A172 (cell line): ENCODE measurements at places on chromosomes 11 and 22.

DNA sequence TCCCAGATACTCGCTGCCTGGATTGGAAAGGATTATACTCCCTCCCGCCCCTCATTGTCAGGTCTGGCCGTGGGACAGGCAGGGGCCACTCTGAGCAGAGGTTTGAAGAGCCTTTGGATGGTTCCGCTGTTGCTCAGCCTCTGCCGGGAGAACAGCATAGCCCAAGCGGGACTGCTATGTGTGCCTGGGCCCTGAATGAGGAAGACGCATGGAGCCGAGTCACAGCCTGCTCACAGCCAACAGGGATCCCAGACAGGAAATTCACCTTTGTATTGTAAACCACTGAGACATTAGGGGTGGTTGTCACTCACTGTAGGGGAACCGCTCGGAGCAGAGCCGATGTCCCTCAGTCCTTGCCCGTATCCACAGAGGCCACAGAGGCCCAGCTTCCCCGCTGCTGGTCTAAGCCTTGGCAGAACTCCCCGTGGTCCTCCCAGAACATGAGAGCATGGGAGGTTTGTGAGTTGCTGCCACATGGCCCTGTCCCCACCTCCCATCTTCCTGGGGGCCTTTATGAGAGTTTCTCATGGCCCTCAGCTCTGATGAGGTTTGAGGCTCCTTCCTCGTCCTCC, 10.7 kb upstream of the FAM118A start:
- DNase-seq = no peak

GRCh38 chr22:27128461-27129085, 471.2 kb downstream of the MIAT start:
- DNase-seq = no peak

GRCh38 chr22:43462701-43463100, 50.9 kb downstream of the MPPED1 start:
- no peak for DNase-seq

DNA sequence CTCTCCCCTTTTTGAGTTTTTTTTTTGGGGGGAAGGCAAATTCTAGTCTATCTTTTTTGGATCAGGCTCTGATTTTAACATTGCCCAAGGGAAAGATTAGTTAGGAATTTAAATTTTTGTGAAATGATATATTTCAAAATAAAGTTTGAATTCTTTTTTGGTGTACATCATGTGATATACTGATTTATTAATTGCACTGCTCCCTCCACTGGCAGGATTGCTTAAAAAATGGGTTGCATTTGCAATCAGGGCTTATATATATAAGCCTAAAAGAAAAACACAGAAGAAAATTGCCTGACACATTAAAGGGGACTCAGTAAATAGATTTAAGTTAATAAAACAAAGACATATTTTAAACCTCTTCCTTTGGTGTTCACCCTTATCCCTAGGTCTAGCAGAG, 1.2 kb downstream of the DYNC2H1 start:
- DNase-seq = no peak

DNA sequence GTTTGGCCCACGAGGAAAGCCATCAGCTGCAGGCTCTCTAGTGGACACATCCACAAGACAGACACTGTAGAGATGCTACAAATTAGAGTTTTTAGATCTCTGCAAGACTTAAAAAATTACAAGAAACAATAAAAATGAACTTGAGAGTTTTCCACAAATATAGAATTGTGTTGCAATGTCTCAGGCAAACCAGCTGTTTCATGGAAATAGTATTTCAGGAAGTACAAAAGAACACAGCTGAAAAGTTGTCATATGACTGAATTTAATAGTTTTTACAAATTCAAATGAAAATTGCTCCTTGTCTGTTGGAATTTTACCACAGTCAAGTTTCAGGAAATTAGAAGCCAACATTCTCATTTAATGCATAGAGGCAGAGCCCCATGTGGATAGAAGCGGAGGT, 184.5 kb upstream of the PITPNB start:
- no peak for DNase-seq

DNA sequence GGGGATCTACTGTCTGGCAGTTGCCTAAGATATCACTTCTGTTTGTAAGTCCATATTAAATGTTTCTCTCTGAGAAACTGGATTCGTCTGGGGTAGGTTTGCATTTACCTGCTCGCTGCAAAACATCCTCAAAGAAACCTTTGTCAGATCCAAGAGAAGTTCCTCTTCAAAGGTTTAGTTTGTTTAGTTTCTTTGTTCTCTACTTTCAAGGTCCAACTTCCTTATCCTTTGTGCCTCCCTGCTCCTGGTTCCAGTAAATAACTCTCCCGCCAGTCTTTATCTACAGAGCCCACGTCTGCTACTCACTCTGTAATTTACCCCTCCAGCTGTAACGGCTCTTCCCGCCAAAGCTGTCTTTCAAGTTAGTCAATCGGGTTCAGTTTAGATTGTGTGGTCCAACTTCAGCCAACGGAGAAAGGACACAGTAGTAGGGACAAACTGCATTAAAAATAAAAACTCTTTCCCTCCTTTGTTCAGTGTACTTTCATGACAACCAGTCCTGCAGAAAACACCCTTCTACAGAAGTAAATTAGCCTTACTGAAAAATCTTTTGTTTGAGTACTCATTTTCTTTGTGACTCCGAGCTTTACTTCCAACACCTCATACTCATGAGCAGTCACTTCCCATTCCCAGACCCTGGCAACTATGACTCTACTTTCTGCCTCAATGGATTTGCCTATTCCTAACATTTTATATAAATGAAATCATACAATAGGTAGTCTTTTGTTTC, 41.0 kb downstream of the TMPRSS5 start:
- no peak for DNase-seq

DNA sequence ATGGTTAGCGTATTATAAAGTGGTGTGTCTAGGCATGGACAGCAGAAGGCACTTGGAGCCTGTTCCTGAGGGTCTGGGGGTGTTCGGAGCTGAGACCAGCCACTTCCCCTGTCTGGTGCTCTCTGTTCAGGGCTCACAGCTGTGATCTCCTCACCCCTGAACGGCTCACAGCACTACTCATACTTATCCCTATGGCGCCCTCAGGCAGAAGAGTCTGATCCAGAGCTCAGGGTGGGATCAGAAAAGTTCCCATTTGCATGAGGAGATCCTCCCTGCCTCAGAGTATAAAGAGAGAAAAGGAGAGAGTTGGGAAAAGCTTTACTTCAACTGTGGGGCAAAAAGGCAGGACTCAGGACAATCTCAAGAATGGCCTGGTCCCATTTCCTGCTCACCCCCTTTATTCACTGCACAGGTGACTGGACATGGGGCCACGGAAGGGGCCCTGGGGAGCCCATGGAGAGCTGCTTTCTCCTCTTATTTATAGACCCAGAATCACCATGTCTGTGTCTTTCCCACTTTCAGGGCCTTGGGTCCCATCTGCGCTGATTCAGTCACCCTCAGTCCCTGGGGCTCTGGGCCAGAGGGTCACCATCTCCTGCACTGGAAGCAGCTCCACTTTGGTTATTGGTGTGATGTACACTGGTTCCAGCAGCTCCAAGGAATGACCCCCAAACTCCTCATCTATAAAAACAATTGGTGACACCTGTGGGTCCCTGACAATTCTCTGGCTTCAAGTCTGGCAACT, 97.0 kb upstream of the TOP3B start:
- DNase-seq = no peak

DNA sequence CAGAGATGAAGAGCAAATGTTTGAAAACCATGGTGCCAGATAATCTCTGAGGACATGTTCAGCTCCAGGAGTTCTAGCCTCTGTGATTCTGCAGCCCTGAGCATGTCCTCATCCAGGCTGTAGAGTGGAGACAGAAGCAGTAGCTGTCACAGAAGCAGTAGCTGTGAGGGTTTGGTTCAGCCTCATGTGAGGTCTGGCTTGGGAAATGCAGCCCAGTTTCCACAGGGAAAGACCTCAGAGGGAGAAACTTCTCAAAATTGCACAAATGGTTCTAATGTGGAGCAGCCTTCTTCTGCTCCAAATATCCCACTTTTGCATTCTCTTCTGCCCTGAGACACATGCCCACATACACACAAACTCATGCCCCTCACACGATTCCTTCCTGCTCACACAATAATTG, 48.4 kb downstream of the DBX1 start:
- no peak for DNase-seq

DNA sequence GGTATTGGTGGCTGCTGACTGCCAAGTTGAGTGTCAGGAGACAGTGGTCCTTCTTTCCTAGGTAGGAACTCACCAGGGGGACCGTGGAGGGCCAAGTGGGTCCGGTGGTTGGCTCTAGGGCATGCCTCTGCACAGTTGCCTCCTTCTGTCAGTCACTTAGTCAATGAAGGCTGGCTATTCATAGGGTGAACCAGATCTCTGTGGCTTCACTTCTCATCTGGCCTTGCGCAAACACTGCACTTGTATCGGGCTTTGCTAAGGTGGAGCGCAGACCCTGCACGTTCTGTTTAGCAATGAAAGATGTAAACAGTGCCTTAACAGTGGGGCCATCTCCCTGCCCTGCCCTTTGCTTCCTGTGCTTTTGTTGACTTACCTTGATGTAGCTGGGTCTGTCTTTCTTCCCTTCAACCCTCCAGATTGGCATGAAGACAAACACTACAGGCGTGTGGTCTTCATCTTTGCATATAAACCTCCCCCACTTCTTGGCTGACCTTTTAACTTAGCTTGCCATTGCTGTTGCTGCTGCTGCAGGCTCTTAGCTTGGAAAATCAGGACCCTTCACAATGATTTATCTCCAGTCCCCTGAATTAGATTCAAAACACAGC, 6.7 kb upstream of the SORL1-AS1 start:
- DNase-seq = no peak

- no peak for DNase-seq
These were observed 416.4 kb downstream of the MIAT start for GRCh38 chr22:27073601-27074425.
